ENCODE measurements at places on chromosomes 1 and 21.
A peak's percentile ranks its signal among the peaks of the same experiment; 100 is the strongest.

DNA sequence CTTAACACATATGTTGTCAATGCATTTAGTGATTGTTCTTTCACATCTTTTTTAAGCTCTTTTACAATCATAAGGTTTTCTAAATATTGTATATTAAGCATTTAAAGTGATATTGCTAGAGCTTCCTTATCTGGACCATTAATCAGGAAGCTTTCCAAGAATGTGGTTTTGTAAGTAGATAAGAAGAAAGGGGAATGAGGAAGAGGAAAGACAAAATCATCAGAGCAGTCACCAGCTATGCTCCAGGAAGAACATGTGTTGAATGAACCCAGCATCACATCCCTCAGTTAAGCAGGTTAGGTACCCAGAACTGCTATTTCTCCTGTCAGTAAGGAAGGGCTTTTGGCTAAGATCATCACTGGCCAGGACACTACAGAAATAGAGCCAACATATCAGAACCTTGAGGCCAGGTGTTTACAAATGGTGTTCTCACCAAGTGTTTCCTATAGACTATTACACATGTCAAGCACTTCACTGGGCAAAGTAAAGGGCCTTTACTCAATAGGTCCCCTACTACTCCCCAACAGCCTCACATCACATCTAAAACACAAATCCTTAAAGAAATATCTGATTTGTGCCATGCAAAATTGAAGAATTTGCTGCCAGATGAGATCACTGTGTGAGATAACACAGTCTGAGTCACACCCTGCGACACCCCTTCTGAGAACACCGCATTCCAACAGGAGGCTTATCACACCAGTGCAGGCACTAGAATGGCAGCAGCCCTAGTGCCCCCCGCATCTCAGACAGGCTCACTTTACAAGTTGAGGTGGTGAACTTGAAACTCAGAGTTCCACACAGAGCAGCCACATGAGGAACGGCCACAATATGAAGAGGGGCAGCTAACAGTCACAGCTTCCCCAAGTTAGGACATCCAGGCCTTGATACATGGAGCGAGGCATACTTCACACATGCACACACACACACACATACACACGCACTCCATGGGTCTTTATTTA is 1.8 kb upstream of the SPRR2A start:
- no peak for DNase-seq

DNA sequence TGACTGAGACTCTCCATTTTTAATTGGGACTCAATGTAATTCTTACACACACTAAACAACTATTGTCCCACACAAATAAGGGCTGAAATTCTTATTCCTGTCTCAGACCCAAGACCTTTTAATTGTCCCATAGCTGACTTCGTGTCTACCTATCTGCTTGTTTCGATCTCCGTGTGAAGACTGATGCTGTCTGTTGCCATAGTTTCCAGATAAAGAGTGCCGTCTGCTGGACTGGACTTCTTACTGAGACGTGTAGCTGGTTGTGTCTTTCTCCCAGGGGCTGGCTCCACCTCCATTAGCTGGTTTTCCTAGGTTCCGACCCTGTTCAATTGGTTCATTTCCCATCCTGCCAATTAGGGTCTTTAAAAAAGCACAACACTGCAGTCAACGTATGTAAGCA is 235.3 kb upstream of the PLXNA2 start:
- no peak for DNase-seq

GRCh38 chr1:108583757-108584427 is 24.0 kb downstream of the EEIG2 start:
- no peak for DNase-seq

GRCh38 chr1:28508435-28508754 is 2.6 kb downstream of the RCC1 start:
- DNase-seq: no peak

DNA sequence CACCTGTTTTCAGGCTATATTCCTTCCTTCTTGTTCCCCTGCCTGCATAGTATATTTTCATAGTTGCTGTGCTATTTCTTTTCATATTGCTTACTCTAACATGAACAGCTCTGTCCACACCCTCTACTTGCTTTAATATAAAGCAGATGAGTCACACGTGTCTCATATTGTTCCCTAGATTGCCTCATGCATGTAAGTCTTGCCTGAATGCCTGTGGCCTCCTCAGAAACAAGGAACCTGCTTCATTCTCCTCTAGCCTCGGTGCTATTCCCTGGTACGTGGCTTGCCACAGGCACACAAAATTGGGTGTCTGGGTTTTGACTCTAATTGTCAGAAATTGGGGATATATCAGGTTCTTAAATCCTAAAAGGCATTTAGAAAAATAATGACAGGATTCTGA is 16.5 kb upstream of the PKP1 start:
- no peak for DNase-seq

DNA sequence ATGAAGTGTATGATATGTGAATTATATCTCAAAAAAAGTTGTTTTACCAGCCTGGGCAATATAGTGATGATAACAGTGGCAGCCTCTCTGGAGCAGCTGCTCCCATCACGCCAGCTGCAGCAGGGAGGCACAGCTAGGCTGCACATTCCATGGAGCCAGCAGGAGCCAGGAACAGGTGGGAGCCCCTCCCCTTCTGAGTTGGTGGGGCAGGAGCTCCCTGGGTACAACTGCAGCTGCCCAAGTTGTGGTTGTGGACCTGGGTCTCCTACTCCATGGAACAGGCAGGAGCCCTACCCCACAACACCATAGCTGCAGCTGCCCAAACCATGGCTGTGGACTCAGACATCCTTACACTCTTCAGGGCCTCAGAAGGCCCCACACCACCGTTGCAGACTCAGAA is 21.7 kb upstream of the FNBP1L start:
- no peak for DNase-seq

- no peak for DNase-seq
These were observed 72.2 kb upstream of the KRTAP11-1 start for GRCh38 chr21:30953605-30954004.

- DNase-seq: no peak
These were observed 73.9 kb upstream of the TNFSF4 start for GRCh38 chr1:173280899-173281660.

DNA sequence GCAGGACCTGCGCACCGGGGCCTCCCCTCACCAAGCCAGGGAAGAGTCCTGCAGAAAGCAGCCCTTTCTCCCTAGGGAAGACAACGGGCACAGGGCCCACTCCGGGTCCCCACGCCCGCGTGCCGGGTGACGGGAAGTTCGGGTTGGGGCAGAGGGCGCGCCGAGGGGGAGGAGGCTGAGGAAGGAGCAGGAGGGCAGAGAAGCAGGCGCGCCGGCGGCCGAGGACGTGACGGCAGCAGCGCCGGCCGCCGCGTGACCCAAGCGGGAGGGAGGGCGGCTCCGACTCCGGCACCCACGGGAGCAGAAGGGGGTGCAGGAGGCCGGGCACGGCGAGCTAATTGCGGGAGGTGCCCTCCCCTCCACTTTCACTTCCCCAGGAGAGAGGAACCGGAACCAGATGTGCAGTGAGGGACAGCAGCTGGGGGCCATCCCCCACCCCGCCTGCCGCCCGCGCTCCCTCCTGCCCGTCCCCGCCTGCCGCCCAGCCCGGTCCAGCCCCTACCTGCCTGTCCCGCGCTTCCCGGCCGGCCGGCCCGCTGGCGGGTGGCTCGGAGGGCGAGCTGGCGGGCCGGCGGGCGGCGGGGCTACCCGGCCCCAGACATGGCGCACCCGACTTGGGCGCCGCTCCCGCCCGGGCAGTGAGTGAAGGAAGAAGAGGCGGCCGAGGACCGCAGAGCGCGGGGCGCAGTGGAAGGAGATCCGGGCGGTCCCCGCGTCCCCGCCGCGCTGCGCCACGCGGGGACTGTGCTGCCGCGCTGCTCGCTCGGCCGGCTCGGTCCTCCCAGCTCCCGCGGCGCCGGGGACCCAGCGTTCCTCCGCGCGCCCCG is 510 bp downstream of the DENND4B start:
- DNase-seq: peak; percentile 94

DNA sequence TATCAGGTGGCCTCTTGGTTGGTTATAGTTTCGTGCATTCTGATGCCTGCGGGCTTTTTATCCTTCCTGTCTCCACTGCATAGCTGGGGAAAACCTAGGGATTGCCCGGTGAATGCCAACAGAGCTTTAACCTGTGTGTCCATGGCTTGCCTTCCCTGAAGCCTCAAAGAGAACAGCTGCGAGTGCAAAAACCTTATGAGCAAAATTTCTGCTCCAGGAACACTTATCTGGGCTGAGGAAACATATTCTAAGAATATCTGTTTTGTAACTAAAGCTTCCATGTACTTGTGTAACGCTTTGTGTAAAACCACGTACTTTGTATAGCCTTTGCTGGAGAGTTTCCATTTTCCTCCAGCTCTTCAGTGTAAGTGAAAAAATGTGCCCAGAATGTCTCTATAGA is 7.2 kb downstream of the CNST start:
- DNase-seq: no peak

DNA sequence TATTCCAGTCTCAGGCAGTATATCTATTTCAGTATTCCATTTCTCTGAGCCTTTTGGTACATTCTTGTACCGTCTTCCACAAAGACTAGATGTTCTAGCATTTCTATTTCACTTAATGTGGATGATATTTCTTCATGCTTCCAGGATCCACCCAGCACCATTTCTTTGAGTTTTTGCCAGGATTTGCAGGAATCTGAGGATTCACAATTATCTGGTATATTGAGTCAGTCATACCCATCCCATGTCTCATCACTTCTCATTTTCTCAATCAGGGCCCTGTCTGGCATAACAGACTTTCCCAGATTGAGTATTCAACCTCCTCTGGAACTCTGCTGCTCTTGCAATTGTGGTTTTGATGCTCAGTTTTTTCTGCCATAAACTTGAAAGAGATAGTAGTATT is 20.9 kb upstream of the COL11A1 start:
- DNase-seq: no peak

- no peak for DNase-seq
These were observed 161.0 kb downstream of the DHRS3 start for GRCh38 chr1:12456979-12457378.

GRCh38 chr1:225987491-225988316 is 11.4 kb downstream of the SDE2 start:
- peak; percentile 55 for DNase-seq

GRCh38 chr1:56473582-56474270 is 105.6 kb downstream of the PLPP3 start:
- no peak for DNase-seq

DNA sequence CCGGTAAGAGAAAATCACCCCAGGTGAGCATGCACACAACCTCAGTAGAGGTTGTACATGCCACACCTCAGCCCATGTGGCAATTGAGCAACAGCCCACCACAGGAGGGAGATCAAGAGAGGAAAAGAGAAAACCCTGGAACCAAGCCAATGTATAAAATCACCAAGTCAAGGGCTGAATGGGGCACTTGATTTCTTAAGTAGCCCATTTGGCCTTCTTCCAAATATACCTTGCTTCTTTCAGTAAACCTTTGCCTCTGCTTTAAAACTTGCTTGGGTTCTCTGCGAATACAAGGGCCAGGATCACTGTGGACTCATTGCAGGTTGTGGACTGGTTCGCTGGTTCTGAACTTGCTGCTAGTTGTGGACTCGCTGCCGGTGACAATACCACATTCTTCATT is 1814.0 kb downstream of the PLA2G4A start:
- no peak for DNase-seq

- DNase-seq: no peak
These were observed 2.7 kb downstream of the PRMT2 start for GRCh38 chr21:46637952-46638746.

DNA sequence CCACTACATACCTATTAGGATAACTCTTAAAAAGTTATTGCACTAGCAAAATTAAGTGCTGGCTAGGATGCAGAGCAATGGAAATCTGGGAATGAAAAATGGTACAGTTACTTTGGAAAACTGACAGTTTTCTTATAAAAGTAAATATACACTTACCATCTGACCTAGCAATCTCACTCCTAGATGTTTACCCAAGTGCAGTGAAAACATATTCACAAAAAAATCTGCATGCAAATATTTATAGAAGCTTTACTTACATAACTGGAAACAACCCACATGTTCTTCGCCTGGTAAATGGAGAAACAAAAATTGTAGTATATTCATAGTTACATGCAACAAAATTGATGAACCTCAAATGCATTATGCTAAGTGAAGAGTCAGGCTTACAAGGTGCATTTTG is 12.9 kb upstream of the FLG2 start:
- no peak for DNase-seq

- no peak for DNase-seq
These were observed 43.6 kb upstream of the SLC45A1 start for GRCh38 chr1:8274352-8274751.

DNA sequence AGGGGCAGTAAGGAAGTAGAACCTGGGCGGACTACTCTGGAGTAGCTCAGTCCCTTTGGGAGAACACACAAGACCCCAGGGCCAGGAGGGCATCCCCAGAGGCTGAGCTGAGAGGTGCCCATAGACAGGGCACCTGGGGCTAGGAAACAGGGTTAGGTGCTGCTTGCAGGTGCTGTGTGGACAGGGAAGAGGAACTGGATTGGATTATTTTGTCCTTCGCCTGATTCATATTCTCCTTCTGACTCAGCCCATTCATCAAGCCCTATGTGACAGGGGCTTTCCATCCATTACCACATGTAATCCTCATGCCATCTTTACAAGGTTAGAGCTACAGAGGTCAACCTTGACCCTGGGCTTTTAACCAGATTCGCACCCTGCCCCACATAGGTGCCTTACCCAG is 183.9 kb downstream of the C1orf94 start:
- DNase-seq: no peak

GRCh38 chr1:154474802-154475201 is 27.2 kb upstream of the TDRD10 start:
- DNase-seq: no peak

DNA sequence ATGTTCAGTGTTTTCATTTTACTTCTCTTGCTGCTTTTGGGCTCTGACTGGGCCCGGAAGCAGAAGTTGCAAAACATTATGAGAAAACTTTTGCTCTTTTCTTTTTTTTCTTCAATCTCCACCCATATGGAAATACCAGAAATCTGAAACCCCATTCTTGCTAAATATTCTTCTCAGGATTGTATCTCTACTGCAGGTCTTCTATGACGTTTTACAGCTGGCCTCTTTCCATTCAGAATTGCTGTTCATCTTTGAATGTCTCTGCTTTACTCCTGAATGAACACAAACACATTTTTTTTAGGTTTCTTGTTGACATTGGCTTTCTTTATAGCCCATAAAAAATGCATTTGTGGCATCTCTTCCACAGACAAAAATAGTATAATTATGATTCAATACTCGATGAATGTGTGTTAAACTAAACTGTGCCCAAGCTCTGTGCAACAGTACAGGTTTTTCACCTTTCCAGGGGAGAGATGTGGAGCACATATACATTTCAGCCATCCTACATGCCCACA is 18.8 kb downstream of the PTPRC start:
- DNase-seq: peak; percentile 78

GRCh38 chr1:119898981-119899720 is 2.8 kb upstream of the ADAM30 start:
- no peak for DNase-seq

Data from CD4-positive, alpha-beta T cell treated with Interleukin-1 beta for 1 hour (primary cell).